ENCODE measurements at places on chromosomes 6 and 20.

DNA sequence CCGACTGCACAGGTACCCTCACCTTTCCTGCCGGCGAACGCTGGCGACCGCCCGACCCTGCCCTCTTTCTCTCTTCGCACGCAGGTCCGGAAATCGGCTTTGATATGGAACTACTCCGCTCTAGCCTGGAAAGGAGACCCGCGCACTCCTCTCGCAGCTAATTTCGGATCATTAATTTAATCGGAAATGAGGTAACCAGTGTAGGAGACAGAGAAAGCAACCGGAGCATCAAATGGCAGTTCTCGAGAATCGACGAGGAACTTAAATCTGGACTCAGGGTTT is 949 bp upstream of the ATXN1 start:
- no peak for DNase-seq

GRCh38 chr6:72367439-72367838 is 254.4 kb upstream of the KCNQ5 start:
- no peak for DNase-seq

DNA sequence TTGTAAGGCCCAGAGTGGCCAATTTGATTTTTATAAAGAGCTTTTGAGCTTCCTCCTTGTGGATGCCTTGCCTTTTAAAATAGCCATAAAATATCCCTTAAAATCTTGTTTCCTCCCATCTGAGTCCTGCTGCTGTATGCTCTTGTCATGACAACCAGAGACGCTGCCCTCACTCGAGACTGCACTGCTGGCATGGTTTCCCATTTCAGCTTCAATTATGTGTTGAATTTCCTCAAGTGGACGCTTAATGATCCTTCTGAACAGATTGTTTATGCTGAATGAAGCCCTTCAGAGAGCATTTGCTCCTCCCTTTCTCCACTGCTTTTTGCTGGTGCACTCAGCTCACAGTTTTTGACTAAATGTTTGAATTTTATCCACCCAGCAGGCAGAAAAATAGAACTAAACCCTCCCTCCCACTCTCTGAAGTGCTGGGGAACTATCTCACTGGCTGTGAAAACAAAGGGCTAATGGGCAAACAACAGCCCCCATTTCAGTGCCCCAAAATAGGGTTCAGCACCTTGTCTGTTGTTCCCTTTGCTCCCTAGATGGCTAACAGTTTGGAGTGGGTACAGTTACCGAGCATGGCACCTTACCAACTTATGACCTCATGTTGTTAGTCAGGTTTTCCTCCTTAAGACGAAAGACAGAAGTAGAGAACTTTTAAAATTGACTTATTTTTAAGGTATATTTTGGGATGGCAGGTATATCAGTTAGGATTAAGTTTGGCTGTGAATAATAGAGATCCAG is 45.5 kb upstream of the RNF8 start:
- no peak for DNase-seq

- DNase-seq, result peak; percentile 86
These were observed 39.9 kb downstream of the SLC52A3 start for GRCh38 chr20:728256-728944.

DNA sequence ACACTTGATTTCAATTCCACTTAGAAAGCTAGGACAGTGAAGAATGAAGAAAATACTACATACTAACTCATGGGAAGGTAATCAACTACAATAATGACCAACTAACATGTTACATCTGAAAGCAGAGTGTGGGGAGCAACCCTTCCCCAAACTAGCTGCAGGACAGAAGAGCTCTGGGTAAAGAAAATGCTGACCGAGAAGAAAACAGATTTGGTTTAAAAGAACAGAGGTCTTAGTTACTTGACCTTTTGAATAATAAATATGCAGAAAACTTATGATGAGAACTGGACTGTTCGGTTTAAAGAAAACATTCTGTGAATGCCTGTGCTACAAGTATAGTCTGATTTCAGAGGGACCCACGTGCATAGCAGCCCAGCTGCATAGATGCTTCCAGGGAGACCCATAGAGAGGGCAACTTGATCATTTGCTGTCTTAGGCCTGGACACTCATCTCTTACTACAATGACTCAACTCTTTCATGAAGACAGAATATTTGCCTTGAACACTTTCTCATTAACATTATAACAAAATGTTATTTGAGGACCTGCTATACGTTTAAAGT is 53.5 kb downstream of the RALGAPA2 start:
- no peak for DNase-seq

Data from Caco-2 (cell line).